NCI-H446 treated with DMSO at 0.1 percent for 48 hours (cell line): ENCODE measurements at places on chromosomes 11 and 22.

- peak; percentile 91 for DNase-seq
These were observed 30.0 kb upstream of the SEZ6L start for GRCh38 chr22:26139310-26139709.

GRCh38 chr11:75840522-75840921 is 25.5 kb downstream of the UVRAG start:
- no peak for DNase-seq

GRCh38 chr11:11605181-11605580 is 16.6 kb downstream of the GALNT18 start:
- DNase-seq: no peak

DNA sequence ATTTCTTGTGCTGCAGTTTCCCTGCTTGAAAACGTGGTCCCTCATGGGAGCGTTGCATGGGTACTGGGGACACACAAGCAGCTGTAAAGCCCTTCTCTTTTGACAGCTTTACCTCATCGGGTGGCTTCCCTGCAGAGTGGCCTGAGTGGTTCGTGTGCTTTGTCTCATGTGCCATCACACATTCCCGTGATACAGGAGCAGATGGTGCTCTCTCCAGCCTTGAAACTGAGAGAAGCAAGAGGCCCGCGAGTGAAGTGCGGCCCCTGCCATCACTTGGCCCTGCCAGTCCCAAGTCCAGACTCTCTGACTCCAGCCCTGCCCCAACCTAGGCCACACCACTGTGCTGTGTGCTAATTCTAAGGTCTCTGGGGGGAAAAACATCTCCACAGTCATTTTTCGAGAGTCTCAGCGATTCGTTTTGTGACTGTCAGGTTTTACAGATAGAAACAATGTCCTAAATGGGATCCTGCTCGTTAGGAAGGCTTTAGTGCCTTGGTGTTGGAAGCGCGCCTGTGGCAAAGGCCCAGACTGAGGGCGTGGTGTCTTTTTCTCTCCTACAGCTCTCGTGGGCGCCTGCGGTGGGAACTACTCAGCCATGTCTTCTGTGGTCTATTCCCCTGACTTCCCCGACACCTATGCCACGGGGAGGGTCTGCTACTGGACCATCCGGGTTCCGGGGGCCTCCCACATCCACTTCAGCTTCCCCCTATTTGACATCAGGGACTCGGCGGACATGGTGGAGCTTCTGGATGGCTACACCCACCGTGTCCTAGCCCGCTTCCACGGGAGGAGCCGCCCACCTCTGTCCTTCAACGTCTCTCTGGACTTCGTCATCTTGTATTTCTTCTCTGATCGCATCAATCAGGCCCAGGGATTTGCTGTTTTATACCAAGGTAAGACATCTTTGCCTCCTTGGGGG is 64.2 kb downstream of the KREMEN1 start:
- DNase-seq: peak; percentile 56

- DNase-seq: no peak
These were observed 40.7 kb downstream of the OR4C45 start for GRCh38 chr11:50073113-50074105.

GRCh38 chr11:36878737-36879136 is 280.7 kb upstream of the RAG2 start:
- no peak for DNase-seq

DNA sequence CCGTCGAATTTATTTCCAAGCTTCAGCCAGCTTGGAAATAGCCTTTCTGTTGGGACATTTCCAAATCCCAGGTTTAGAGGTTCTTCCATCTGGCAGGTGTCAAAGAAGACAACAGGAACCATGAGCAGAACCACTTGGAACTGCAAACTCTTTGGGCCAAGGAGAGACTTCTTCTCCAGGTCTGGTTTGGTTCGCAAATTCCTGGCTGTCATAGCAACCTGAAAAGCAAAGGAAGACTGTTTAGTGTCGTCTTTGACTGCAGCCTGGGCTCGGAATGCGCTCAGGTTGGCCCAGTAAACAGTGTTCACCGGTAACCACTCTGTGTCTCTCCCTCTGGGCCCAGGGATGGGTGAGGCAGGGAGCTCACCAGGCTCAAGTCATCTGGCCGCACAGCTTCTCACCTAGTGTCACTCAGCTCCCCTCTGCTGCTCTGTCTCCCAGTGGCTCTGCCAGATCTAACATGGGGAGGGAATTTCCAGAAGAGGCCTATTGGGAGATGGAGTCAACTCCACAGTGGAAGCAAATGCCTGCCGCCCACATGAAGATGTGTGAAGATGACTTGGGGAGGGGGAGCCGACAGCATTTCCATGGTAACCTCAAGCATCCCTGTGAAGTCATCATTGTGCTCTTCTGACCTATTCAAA is 11.9 kb upstream of the CLMP start:
- no peak for DNase-seq

- DNase-seq: no peak
These were observed 785 bp upstream of the EFCAB6 start for GRCh38 chr22:43812890-43813289.

DNA sequence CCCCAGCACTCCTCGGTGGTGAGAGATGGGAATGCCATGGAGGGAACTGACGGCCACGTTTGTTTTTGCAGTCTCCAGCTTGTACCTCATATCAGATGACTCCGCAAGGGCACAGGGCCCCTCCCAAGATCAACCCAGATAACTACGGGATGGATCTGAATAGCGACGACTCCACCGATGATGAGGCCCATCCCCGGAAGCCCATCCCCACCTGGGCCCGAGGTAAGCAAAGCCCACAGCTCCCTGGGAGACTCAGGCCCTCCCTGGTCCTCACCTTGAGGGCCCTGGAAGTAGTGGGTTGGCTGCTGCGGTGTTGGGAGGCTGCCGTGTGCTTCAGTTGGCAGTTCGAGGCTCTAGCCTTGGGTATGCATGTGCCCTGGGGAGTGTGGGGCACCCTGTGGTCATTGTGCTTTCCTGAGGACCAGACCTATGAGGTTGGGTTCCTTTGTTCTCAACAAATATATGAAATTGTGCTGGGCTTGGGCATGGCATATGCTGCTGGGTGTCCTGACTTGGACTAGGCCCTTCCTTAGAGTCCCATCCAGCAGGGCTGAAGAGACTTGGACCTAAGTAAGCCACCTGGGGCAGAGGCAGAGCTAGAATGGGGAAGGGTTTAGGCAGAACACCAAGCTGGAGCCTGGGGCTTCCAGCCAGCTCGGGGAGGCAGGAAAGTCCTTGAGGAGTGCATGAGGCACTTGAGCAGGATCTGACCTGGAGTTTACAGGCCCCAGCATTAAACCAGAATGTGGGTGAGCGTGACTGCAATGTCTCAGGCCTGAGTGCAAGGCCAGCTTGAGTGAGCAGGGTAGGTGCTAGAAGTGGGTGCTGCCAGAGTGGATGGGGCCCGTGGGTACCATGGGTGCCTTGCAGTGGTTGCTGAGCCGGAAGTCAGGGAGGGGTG is 26.4 kb downstream of the INCENP start:
- DNase-seq: no peak

DNA sequence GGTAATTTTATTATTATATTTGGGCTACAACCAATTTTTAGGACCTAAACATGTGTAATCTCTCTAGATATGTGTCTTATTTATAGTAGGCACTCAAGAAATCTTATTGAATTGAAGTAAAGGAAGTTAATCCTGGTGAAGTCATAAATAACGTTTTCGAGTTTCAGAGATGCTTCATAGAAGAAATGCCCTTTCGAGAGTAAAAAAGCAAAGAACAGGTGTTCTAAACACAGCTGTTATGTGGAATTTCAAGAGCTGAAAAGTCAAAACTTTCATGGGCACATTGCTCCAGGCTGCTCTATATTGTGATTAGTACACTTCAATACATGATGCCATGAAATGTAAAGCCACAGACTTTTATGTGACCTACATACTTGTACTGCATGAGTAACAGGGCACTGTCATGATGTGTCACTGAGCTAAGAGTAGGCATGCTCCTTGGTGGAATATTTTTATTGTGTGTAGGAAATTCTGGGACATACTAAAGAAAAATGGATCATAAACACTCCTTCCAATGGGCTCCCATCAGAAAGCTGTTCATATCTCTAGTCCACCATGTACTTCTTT is 7.2 kb upstream of the ELMOD1 start:
- no peak for DNase-seq

DNA sequence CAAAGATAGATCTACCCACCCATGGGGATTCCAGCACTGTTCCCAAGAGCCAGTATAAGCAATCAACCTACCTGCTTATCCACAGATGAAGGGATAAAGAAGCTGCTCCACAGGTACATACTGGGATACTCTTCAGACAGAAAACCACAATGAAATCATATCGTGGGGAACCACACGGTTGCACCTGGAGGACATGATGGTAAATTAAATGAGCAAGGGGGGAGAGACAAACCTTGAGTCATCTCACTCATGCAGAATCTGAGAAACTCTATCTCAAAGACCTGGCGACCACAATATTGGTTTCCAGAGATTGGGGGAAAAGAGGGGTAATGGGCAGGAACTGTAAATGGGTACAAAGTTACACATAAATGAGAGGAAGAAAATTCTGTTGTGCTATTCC is 14.5 kb downstream of the RGL4 start:
- no peak for DNase-seq

DNA sequence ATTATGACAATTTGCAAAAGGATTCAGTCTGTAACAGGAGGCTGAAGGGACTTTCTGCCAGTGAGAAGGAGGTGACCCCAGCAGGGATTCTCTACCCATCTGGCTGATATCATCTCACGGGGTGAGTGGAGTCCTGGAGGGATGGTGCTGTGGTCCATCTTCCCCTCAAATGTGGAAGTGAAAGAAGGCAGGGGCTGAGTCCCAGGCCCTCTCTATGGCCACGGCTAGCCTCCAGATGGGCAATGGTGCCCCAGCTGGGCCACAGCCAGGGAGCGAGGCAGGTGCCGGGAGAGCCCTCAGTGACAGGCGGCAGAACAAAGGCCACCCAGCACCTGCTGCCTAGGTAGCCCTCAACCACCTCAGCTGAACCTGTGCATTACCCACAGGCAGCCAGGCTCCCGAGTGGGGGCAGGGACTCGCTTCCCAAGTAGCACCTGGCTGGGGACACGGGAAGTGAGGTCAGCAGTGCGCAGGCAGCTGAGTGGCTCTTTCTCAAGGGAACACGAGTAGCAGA is 6.7 kb downstream of the NECTIN1 start:
- DNase-seq: no peak

- no peak for DNase-seq
These were observed 1083.1 kb downstream of the LRRC4C start for GRCh38 chr11:40376331-40376730.

DNA sequence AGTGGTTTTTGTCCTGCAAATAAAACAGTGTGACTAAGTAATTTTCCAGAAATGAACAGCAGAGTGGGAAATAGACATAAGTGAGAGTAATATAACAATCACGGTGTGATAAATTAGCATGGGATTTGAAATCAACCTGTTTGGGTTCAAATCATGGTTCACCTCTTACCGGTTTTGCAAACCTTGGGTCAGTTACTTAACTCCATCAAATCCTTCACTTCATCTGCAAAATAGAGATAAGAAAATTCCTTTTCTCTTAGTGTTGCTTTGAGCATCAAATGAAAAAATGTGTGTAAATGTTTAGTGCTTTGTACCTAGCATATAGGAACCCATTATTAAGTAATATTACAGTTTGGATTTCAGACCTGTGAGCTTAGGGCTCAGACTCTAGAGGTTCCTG is 152.2 kb downstream of the TEAD1 start:
- DNase-seq: no peak

GRCh38 chr11:124799348-124800225 is 619 bp downstream of the MSANTD2 start:
- DNase-seq: no peak

DNA sequence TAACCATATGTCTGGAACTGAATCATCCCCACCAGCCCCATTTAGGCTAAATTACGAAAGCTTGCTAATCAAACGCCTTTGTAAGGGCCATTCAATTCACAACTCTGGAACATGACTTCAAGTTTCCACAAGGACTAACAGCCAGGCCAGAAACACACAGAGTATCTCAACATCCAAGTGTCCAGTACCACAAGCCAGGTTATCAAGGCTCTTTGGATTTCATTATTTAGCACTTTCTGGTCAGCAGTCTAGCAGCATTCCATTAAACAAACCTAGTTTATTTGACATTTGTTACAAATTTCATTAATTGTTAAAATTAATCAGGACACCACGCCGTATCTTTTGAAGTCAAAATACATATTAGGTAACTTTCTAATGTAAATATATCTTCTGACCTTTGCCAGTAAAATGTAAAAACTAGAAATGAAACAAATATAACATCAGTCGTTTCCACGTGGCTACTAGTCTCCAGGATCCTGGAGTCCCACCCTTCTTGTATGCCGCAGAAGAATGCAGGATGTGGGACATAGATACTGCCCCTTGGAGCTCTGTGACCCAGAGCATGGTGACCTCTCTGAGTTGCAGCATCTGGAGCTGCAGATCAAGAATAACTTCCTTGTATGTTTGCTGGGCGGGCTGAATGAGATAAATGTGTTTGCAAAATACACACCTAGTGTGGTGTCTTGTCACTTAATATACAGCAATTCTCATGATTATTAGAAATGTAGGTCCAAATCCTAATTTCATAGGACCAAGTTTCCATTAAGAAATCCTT is 64.7 kb downstream of the MPPED2 start:
- DNase-seq: no peak

- DNase-seq: no peak
These were observed 300.5 kb downstream of the MIAT start for GRCh38 chr22:26957897-26958296.

- no peak for DNase-seq
These were observed 239.5 kb upstream of the CADM1 start for GRCh38 chr11:115743719-115744118.

- DNase-seq: no peak
These were observed 4.3 kb upstream of the OR52E1 start for GRCh38 chr11:5065027-5065426.

DNA sequence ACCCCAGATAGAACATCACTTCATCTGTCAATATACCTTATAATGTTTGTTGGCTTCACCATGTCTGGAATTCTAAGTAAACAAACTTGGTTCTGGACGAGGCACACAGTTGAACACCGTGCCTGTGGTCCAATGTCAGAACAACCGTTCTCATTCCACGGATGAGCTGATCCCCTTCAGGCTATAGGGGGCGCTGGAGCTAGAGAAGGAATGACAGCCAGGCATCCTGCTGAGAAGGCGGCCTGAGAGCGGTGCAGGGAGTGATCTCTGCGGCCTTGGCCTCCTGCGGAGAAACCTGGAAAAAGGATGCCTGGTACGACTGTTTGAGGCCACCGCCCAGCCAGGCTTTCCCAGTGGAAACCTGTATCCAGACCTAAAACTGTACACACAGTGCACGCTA is 48.7 kb downstream of the FDX1 start:
- no peak for DNase-seq

- DNase-seq: no peak
These were observed 286.4 kb downstream of the NTM start for GRCh38 chr11:131656839-131657211.

DNA sequence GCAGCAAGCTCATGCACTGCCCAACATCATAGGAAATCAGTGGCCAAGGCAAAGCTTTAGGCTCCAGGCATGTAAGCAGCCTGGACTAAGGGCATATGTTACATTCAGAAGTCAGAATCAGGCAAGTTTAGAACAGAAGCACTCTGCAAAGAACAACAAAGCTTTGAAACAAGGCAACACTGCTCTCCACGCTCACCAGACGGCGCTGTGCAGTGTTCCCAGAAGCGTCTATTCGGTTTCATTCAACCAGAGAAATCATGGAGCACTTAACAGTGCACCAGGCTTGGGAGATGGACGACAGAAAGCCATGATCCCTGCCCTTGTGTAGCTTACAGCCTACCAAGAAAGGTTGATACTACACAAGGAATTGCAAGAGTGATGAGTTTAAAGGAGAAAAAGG is 555.8 kb downstream of the BUD13 start:
- DNase-seq: peak; percentile 21

GRCh38 chr22:23904573-23905254 is 10.5 kb downstream of the MIF start:
- DNase-seq: no peak
